ENCODE measurements at places on chromosomes 1 and 21.

- DNase-seq, result no peak
Measured at GRCh38 chr1:14555091-14555490, 43.4 kb upstream of the KAZN start.

GRCh38 chr1:36831186-36831810, 203.0 kb downstream of the GRIK3 start:
- DNase-seq, result no peak

DNA sequence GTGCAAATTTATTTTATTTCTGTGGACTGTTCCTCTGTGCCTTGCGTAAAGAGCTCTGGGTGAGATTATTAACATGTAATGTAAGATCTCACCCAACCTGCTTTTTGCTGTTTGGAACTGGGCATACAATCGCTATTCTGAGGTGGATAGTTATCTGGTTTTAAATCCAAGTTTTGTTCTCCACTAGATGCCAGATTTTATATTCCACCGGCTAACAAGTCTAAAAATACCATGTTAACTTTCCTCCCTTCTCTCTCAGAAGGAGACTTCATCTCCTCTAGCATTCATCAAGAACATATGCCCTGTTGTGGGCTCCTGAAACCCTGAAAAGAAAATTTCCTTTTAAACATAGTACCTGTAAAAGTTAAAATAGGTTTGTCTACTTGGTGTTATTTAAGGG, 56.4 kb downstream of the C1orf21 start:
- DNase-seq, result no peak

- no peak for DNase-seq
Measured at GRCh38 chr1:75099581-75099980, 34.6 kb upstream of the LHX8 start.

DNA sequence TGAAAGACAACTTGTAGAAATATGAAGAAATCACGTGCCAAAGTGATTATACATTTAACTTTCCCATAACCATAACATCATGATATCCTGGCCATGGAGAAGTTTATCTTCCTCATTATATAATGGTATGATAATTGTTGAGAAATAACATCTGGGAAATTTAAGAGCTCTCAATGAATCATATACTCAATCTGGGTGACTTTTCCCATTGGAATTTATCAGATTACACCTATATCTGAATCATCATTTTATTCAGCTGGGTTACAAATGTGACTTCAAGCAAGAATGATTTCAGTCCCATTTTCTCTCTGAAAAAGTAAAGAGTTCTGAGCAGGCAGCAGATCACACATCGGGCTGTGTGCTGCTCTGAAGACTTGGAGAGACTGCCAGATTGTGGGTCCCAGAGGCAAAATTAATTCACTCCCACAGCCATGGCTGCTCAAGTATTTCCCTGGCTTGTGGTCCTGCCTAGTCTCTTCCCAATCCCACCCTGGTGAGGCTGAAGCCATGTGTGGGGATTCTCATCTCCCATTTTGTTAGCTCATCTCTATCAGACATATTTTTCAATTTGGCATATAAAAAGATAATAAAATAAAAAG, 278.0 kb downstream of the MRPL39 start:
- no peak for DNase-seq

DNA sequence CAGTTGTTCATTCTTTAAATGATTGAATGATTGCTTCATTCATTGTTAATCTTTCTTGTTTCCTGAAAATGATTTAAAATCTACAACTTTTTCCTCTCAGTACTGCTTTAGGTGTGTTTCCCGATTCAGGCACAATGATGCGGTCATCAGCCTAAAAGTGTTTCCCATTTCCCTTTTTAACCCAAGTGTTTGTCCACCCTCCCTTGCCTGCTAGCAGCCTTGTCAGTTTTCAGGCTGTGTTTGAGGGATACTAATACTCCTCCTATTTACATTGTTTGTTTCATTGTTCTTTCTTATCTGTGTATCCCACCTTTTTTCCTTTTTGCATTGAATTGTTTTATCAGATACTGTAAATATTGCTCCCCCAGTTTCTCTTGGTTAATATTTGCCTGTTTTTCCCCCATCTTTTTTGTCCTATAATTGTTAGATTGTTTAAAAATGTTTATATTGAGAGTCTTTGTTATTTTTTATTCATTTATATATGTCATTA, 131.1 kb downstream of the KIAA0319L start:
- no peak for DNase-seq

DNA sequence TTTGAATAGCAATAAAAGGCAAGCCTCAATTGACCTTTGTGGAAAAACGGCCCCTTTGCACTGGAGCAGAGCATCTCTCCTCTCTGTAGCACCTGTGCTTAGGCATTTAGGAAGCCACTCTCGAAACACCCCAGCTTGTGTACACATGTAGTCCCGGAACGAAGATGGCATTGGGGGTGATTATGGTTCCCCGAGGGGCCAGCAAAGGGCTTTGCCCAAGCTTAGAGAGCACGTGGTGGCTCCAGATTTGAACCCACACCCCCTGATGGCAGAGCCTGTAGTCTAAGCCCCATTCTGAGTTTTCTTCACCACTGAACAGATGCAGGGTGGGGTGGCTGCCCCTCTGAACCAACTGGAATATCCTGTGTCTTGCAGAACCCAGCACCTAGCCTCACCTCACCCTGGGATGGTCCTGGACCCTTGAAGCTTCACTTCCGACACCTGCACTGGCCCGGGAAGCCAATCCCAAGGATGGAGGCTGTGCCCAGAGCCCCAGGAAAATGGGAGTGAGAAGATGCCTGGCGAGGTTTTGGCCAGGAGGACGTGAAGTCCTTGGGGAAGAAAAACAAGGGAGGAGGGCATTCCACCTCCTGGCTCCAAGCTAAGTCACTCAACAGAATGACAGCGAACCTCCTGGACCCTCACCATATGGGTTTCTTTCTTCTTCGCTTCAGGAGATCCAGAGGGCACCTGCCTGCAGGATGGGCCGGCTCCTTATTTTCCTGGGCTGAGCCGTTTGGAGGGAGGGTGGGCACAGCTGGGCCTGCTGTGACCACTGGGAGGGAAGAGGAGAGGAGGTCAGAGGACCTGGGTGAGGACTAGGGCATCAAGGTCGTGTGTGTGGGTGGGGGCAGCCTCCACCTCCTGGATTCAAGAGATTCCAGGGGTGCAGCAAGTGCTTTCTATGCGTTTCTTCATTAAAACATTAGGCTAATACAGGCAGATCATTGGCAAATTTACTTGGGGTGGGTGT, 37.7 kb downstream of the IGFN1 start:
- no peak for DNase-seq

DNA sequence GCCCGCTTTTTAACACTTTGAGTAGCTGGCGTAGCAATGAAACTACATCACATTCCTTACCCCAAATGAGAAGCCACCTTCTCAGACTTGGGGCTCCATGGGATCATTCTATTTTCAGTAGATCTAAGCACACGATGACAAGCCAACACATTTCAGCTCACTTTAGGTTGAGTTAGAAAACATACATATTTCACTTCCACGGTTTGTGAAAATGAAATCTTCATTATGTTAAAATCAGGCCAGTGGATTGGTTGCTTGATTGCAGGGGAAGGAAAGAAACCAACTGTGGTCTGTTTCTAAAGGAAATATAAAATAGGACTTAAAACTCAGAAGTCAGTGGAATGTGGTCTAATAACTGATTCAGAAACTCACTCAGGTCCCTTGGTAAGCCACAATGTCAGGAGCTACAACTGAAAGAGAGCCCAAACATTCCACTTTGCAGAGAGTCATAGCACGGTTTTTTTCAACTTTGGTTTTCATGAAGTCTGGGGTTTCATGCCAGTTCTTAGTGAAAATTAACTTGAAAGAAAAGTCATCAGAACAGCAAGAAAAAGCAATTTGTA, 82.3 kb upstream of the TIAM1 start:
- no peak for DNase-seq

DNA sequence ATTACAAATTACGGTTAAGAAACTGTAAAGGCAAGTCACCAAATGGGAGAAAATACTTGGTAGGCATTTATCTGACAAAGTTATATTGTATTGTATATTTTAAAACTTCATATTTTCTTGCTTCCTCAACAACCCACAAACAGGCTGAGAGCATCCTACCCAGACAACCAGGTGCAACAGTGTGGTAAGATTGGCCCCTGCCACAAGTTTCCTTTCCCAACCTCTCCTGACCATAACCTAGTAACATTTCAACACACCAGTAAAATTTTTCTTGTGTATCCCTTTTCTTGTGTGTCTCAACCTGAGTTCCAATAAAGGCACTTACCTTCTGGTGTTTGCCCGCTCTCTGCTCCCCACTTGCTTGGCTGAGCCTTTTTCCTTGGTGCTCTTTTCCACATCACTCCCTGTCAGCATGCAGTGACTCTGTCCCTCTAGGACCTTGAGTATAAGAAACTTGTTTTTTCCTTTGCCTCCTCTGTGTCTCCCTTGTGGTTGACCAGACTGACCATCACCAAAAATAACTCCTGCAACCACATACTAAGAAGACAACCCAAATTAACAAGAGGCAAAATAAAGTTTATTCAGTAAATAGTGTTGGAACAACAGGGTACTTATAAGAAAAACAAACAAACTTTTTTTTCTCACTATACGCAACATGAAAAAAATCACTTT, 40.9 kb downstream of the FCRL3 start:
- no peak for DNase-seq

DNA sequence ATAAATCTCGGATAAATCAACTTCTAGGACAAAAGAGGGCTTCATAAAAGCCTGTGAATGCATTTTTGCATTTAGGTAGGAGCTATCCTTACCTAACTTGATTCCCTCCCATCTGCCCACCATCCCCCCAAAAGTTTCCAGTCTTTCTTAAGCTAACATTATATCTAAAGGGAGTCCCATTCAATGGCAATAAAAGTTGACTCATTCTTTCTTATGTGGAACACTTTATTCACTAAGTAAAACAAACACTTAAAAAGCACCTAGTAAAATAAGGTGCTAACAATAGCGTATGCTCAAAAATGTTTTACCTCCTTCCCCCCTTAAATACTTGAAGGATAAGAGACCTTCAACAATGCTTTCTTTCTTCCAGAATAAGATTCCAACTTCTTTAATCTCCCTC, 83.8 kb downstream of the GON4L start:
- DNase-seq, result no peak

- no peak for DNase-seq
Measured at GRCh38 chr1:11720525-11720924, 15.4 kb upstream of the AGTRAP start.

- DNase-seq, result no peak
Measured at GRCh38 chr1:71399594-71399993, 318.8 kb upstream of the ZRANB2 start.

GRCh38 chr1:207058878-207059867, 6.1 kb downstream of the PFKFB2 start:
- no peak for DNase-seq

- DNase-seq, result no peak
Measured at GRCh38 chr21:35855484-35855883, 204.8 kb downstream of the SETD4 start.

GRCh38 chr1:225866061-225866837, 15.9 kb downstream of the TMEM63A start:
- peak; percentile 66 for DNase-seq

- DNase-seq, result no peak
Measured at GRCh38 chr1:46761740-46762139, 37.1 kb upstream of the CYP4B1 start.

DNA sequence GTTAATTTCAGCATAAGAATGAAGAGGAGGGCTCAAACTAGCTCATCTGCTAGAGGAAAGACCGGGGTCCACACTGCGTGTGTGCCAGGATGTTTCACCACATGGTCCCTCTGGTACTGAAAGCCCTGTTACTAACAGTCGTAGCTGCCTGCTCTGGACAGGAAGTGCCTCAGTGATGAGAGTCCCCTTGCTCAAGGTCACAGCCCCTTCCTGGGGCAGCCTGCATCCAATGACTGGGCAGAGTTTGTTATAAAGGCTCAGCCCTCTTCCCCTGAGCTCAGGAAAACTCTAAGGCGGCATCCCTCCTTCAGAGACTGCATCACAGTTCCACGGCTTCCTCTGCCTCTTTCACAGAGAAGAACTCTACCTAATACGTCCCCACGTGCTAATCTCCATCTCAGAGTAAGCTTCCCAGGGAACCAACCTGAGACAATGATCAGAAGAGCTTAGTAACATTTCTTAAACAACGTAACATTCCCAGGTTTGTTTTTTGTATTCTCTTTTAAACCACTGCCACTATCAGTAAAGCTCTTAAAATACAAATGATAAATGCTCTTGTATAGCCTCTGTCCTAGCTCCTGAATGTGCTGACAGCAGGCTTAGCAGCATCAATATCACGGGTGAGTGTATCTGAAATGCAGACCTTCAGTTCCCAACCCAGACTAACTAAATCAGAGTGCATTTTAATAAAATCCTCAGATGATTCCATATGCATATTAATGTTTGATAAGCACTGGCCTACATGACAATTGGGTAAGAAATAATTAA, 38.0 kb upstream of the ATP1A1 start:
- DNase-seq, result no peak

DNA sequence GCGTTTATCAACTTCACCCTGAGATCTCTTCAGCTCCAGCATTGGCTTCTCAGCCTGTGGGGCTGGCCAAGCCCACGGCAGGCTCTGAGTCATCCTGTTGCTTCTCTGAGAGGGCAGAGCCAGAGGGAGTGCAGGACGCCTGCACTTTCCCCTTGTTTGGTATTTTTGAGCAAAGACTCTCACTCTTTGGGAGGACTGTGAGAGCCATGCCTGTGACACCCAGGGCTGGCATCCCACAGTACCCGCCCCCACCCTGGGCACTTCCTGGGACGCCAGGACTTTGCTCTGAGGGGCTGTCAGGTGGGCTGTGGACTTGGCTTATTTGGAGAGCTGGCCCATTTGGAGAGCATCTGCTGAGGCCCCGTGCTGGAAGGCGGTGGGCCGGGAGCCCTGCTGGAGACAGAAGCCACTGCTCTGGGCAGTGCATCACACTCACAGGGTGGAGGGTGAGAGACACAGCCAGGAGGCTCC, 37.4 kb downstream of the VANGL1 start:
- DNase-seq, result no peak

DNA sequence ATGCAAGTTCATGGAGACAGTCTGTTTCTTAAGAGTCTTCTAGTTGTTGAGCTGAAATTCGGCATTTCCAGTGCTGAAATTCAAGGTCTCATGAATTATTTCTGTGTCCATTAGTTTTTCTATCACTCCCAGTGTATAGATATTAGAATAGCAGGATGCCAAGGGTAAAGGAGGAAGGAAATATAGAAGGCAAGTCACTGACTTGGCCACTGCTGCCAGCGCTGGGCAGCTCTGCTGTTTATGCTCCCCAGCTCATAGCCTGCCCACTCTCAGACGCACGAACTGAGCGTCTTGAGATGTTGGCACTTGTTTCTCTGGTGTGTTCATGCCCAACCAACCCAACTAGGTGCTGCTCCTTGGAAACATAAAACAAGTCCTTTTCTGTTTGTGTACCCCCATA, 110.1 kb downstream of the SLC45A1 start:
- no peak for DNase-seq

- no peak for DNase-seq
Measured at GRCh38 chr1:107830075-107830474, 134.9 kb downstream of the VAV3 start.

GRCh38 chr1:209455145-209455544, 128.4 kb upstream of the CAMK1G start:
- no peak for DNase-seq

DNA sequence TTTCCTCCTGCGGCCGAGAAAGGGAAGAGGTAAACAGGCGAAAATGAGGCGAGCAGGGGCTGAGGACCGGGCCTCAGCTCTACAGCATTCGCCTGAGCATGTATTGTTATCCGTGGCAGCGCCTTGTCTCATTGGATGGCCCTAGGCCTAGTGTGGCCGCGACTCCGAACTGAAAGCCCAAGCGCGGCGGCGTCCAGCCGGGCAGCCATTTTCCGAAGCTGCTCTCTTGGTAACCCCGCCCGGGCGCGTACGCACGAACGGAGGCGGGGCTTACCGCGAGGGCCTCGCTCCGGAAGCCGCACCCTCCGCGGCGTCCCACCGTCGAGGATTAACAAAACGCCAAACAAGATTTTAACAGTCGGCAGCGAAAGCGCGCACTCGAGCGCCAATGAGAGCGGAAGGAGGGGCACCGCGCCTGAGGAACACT, 797 bp upstream of the USP1 start:
- peak; percentile 99 for DNase-seq
